ENCODE measurements at places on chromosomes 16 and 17.

- DNase-seq: no peak
These were observed 13.6 kb downstream of the CDC42EP4 start for GRCh38 chr17:73297934-73298861.

DNA sequence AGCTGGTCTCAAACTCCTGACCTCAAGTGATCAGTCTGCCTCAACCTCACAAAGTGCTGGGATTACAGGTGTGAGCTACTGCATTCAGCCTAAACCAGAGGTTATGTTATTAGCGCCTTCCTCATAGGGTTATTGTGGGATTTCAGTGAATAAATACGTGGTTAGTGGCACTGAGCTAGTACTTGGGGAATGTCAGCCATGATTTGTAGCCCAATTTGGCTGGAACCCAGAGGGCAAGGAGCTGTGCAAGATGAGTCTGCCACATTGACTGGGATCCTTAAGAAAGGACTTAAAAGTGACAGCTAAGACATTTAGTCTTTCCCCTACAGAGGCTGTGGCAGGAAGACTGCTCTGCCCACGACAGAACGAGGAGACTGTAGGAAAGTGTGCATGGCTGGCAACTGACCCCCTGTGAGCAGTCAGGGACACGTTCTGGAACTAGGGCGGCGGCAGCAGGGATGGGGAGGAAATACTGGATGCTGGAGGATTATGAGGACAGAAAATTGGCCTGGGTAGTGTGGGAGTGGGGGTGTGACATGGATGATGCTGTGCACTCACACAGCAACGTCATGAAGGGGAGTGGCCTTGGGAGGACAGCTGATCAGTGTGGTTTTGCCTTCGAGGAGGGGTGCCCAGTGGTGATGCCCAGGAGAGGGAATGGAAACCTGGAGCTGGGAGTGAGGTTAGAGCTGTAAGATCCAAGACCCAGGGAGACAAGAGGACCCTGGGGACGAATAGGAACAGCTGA lies 14.6 kb downstream of the ATP5PD start:
- DNase-seq: peak; percentile 65

DNA sequence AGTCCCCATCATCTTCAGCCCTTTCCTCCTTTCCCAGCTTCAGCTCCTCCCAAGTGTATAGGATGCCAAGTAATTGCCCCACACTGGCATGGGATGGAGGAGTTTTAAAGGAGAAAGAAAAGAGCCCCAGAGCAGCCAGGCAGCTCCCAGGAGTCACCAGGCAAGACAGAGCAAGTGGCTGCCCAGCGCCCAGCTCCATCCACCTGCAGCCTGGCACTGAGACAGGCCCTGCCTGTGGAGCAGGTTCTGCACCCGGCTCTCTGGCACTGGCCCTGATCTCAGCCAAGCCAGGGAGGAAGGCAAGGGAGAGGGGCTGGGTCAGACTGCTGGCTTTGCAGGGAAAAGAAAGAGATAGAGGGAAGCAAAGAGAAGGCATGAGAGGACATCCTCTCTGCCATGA lies 21.7 kb downstream of the FOXN1 start:
- no peak for DNase-seq

DNA sequence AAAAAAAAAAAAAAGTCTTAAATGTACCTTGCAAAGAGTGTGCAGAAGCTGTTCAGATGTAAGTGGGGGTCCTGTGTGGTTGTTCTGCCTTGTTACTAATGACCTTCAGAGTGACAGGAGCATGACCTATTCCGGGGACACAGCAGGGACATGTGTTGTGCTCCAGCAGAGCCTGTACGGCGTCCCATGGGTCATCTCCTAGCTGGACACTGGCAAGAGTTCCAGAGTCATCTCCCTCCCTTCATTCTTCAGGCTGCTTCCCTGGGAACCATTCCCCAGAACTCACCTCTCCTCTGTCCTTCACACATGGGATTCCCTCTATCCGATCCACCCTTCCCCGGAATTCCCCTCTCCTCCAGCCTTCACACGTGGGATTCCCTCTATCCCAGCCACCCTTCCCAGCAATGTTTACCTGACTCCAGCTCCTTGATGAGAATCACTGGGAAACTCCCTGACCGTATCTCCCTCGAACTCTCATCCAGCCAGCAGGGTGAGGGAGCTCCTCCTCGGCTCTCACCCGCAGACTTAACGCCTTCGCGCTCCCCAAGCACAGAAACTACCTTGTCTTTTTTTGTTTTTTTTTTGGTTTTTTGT lies 85.8 kb downstream of the MRM3 start:
- DNase-seq: no peak

GRCh38 chr16:82470016-82470415 lies 156.8 kb upstream of the CDH13 start:
- DNase-seq: no peak

DNA sequence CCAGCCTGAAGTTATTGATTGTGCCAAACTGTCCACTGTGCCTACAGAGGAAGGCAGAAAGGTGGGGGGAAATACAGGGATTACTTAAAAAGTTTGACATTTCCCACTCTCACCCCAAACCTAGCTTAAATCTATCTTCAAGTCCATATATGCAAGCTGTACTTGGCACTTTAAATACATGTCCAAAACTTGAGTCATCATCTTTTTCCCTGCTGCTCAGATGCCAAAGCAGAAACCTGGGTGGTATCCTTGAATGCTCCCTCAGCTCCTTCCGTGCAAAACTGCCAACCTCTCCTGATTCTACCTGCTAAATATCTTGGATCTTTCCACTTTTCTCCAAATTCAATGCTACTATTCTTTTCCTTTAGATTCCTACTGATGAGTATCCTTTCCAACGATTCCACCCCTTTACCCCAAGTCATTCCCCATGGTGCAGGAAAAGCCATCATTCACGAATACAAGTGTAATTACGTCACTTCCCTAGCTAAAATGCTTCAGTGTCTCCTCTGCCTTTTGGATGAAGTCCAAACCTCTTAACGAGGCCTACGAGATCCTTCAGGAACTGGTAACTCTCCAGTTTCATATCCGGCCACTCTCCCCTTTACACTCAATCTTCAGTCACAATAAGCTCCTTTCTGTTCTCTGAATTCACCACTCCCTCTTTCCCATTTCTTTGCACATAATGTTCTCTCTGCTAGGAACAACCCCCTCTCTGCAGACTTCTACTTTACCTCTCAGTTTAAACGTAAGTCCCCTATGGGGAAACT lies 9.3 kb downstream of the BECN1 start:
- no peak for DNase-seq

- no peak for DNase-seq
These were observed 47.4 kb downstream of the CYB561 start for GRCh38 chr17:63398680-63399079.

DNA sequence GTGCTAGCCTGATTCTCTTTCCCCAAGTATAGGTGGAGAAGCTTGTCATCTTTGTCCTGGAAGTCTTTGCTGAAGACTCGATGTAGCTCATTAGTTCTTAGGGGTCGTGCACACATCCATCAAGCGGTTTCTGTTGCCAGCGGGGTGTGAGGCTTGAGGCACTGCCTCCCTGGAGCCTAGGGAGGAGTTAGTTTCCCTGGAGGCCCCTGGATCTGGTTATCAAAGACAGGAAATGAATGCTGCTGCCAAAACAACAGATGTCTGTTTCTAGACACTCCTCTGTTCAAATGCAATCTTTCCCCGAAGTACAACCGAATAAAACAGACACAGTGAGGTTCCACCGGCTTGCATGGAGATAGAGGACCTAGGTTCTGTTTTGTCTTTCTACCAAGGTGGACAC lies 17.5 kb downstream of the HS3ST4 start:
- no peak for DNase-seq

DNA sequence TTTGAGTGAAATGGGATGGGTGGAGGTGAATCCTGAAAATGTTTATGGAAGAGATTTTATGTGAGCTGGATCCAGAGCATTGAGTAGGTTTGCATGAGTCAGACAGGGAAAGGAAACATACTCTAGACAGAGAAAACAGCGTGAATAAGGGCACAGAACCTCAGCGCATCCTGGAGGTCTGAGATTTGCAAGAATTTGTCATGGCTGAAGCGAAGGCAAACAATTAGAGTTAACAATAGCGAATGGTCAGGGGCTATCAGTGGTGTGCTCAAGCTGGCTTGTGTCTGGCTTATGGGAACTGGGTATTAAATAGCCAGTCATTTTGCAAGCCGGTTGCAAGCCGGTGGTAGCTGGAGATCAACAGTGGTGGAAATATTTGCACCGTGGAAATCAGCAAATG lies 36.4 kb downstream of the MAP2K6 start:
- DNase-seq: no peak

DNA sequence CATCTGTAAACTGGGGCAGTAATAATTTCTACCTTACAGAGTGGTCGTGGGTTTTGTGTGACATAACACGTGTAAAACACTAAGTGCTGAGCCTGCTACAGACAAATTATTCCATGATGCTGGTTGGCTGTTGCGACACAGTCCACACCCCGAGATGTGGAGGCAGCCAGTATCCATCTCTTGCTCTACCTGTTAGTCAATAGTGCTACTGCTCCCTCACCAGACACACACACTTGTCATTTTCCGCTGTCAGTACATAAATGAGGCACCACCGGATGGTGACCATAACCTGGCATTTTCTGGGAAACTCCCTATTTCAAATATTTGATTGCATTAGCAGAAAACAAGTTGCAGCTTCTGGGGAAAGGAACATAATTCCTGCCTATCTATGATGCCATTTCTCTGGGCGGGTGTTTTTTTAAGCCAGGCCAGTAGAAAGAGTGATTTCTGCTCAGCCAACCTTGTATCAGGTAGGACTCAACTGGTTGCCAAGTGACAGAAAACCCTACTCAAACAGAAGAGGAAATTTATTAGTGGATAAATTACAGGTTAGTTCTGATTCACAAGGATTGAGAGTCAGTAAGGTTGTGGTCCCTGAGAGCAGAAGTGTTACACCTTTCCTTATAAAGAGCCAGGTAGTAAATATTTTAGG lies 24.1 kb downstream of the DNAJA2 start:
- peak; percentile 46 for DNase-seq

GRCh38 chr17:59669411-59669810 lies 37.8 kb downstream of the PTRH2 start:
- no peak for DNase-seq

- DNase-seq: no peak
These were observed 160.6 kb downstream of the CYLD start for GRCh38 chr16:50902457-50902856.

- no peak for DNase-seq
These were observed 11.0 kb downstream of the CALB2 start for GRCh38 chr16:71369494-71369893.

DNA sequence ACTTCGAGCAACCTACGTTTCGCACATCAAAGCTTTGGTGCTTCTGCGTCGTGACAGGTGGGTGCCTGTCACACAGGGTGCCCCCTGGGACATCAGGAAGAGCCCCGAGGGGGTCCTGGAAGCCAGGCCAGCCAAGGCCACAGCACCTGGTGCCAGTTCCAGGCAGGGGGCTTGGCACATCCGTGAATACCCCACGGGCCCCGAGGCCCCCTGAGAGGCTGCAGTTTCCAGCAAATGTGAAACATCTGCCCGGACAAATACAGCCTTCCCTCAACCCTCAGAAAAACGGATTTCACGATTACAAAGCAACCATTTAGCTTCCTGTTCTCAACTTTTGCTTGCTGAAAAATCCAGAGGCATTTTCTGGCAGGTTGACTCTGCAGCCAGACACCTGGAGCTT lies 109.3 kb upstream of the METRNL start:
- DNase-seq: no peak

DNA sequence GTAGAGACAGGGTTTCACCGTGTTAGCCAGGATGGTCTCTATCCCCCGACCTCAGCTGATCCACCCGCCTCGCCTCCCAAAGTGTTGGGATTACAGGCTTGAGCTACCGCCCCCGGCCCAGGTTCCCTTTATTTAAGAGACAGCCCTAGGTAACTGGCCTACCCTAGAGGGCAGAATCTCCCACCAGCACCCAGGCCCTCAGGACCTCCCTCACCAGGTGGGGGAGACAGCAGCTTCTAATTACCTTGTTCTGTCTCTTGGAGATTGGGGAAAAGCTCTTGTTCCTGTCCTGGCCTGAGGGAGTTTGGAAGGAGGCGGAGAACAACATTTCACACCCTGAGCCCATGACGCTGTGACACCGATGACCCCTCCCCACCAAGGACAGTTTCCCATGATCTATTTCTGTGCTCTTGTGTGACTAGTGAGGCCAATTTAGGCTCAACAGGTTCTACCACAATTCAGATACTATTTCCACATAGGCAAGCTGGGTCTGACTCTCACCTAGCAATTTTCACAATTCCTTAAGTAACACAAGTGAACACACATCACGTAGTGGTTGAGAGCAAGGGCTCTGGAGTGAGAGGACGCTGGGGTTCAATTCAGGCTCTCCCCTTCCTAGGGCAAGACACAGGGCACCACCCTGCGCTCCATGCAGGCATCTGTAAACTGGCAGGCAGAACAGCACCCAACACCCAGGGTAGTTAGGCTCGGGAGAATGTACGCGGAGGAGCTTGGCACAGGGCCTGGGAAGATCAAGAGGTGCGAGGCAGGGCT lies 20.4 kb downstream of the HDAC5 start:
- DNase-seq: no peak

GRCh38 chr16:69691980-69692911 lies 34.1 kb downstream of the NQO1 start:
- no peak for DNase-seq

- no peak for DNase-seq
These were observed 32.2 kb downstream of the SNN start for GRCh38 chr16:11700264-11701029.

DNA sequence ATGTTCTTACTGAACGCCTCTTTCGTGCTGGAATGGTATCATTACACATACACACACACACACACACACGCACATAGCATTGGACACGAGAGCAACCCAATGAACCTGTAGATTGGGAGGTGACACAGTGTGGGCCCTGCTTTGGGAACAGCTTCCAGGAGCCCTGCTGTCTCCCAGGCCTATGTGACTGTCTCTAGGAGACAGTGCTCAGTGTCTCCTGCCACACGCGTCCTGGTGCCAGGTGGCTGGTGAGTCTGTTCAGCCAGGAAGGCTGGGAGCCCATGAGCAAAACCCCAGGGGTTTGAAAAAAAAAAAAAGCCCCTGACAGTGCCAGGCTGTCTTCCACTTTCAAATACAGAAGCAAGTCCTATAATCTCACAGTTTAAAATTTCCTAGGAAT lies 2.4 kb upstream of the SPOP start:
- DNase-seq: no peak

GRCh38 chr17:57666201-57666870 lies 78.8 kb downstream of the CCDC182 start:
- no peak for DNase-seq

- no peak for DNase-seq
These were observed 1.3 kb downstream of the CDH13 start for GRCh38 chr16:82628088-82628423.

DNA sequence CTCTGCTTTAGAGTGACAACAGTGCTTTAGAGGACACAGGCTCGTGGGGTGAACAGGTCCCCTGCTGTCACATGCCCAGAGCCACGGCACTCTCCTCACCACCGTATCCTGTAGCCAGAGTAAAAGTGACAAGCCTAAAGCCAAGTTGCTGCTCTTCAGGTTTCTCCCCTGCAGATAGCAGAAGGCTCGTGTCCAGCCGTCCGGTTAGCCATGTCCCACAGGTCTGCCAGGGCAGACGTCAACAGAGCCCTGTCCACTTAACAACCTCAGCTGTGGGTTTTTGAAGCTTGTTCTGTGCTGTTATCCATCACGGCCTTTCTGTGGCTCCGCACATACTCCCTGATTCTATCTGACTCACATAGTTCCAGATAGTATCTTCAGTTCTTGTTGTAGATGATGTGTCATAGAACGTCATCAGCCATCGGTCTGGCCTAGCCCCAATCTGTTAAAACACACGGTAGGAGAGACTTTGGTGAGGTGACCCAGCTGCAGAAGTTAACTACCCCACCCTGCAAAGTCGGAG lies 100.7 kb downstream of the SOCS1 start:
- peak; percentile 18 for DNase-seq

Data from stimulated activated CD4-positive, alpha-beta T cell treated with anti-CD3 and anti-CD28 coated beads, Interleukin-2, amount 100 ng/mL, for 24 hours (primary cell).